Metanephros (tissue), 2 donors: ENCODE measurements at places on chromosomes 11 and 22. TPM values are rescaled to one million over a fixed set of nuclear protein-coding genes. Genes with fewer than 3 reads are reported as not detected.

GSTP1 gene
- total RNA-seq = 811 TPM

GLYATL1 gene
- total RNA-seq = 115 TPM

PRR5L gene
- 30.7 TPM for total RNA-seq

GLYATL2 gene
- 0.82 TPM for total RNA-seq

KCNJ5 gene
- 4.0 TPM for total RNA-seq

OR52N4 gene
- not detected for total RNA-seq

CD6 gene
- total RNA-seq = 1.2 TPM

IGLL1 gene
- 3.7 TPM for total RNA-seq

RAC2 gene
- 12.7 TPM for total RNA-seq

GLB1L3 gene
- total RNA-seq = 0.35 TPM

FADD gene
- total RNA-seq = 23.0 TPM

LRRC56 gene
- 1.8 TPM for total RNA-seq

TMEM191C gene
- total RNA-seq = 1.5 TPM

PTPN5 gene
- 0.99 TPM for total RNA-seq

APOC3 gene
- 1.2 TPM for total RNA-seq

MYBPC3 gene
- 0.23 TPM for total RNA-seq

ARAP1 gene
- 138 TPM for total RNA-seq
